ENCODE measurements at places on chromosomes 6 and 20.

GRCh38 chr6:95292011-95292410 is 285.3 kb upstream of the MANEA start:
- no peak for DNase-seq

- no peak for DNase-seq
Measured at GRCh38 chr20:53625311-53626129, 31.9 kb upstream of the ZNF217 start.

- DNase-seq = no peak
Measured at GRCh38 chr6:159602431-159603041, 90.5 kb downstream of the SOD2 start.

DNA sequence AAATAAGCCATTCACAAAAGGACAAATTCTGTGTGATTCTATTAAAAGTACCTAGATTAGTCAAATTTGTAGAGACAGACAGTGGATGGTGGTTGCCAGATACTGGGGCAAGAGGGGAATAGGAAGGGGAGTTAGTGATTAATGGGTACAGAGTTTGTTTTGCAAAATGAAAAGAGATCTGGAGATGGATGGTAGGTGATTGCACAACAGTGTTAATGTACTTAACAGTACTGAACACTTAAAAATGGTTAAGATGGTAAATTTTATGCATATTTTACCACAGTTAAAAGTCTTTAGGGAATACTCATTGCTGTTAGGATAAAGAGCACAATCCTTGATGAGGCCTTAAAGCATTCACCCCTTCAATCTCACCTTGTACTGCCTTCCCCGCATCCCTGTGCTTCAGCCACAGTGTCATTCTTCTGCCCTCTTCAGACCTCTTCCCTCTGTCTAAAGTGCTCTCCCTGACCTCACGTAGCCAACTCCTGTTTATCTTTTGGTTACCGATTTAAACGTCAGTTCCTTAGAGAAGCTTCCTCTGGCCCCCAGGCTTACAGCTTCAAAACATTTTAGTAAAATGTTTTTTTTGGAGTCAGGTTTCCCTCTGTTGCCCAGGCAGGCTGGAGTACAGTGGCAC is 11.8 kb downstream of the PSMF1 start:
- DNase-seq = no peak

DNA sequence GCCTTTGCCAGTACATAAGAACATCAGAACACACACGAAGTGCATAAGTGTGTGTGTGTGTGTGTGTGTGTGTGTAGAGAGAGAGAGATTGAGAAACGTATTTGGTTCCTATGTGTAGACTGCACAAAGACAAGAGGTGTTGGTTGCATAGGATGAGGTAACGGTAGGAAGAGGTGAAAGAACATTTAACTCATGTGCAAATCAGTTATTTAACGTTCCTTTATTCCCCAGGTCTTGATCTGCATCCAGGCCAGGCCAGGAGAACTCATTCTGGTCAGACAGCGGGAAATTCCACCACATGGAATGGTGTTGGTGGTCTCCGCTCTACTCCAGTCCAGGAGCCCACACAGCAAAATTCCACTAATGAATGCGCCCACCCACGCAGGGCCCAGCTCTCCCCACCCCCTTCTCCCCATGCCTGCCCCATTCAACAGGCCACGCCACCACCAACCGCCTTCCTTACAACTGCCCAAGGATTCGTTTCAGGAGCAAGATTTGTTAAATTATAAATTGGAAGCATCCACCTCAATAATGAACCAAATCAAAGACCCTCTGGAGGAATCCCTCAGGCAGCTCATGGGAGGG is 86.8 kb downstream of the CLIC5 start:
- DNase-seq = no peak

- DNase-seq = no peak
Measured at GRCh38 chr6:4587171-4587570, 189.0 kb upstream of the CDYL start.

GRCh38 chr20:19492116-19492515 is 265.9 kb upstream of the RIN2 start:
- DNase-seq = no peak

- no peak for DNase-seq
Measured at GRCh38 chr6:42400061-42400760, 51.5 kb downstream of the TRERF1 start.

DNA sequence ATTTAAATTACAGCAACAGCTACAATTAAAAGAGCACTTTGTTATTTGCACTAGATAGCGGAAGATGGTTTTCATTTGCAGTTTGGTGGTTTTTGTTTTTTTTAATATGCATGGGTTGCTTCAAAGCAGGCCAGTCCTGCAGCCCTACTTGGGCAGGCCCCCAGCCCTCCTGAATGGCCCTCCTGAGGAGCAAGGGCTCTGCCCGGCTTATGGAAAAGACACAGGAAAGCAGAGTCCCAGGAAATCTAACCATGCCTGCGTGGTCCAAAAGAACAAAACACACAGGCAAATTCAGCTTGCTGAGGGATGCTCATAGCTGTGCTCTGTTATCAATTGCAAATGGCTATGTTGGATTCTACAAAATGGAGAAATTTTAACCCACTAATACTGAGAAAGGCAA is 371.1 kb upstream of the ARID1B start:
- DNase-seq = no peak

- no peak for DNase-seq
Measured at GRCh38 chr6:105388392-105388791, 14.5 kb downstream of the PREP start.

- DNase-seq = no peak
Measured at GRCh38 chr20:41573955-41574354, 44.2 kb downstream of the CHD6 start.

- no peak for DNase-seq
Measured at GRCh38 chr20:64196309-64196708, 32.1 kb downstream of the MYT1 start.

DNA sequence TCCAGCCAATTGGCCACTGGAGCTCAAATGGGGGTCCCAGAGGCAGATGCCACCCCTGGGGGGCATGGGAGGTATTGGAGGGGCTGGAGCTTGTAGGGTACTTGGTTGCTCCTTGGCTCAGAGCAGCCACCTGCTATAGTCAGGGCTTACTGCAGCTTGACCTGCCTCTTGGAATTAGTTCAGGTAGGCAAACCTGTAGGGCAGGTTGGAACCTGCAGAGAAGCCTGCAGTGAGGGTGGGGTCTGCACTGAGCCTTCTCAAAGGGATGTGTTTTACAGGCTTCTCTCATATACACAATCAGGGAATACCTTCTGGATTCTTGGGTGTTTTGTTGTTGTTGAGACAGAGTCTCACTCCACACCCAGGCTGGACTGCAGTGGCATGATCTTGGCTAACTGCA is 94.2 kb upstream of the MYL9 start:
- DNase-seq = no peak

DNA sequence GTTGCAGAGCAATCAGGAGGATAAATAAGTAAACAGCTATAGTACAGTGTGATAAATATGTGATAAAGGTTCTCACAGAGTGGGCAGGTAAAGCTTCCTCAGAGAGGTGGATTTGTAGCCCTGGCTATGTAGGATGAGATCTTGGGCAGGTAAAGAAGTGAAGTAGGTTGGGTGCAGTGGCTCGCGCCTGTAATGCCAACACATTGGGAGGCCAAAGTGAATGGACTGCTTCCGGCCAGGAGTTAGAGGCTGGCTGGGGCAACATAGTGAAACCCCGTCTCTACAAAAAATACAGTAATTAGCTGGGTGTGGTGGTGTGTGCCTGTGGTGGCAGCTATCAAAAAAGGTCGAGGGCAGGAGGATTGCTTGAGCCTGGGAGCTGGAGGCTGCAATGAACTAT is 72.9 kb downstream of the ZFP64 start:
- no peak for DNase-seq

GRCh38 chr6:44738601-44739146 is 351.2 kb downstream of the CDC5L start:
- peak; percentile 16 for DNase-seq
